Right lung (tissue), 10 donors: ENCODE measurements at places on chromosomes 2 and 18. TPM values are rescaled to one million over a fixed set of nuclear protein-coding genes. Genes with fewer than 3 reads are reported as not detected.

The SRD5A2 gene
- 0.73 TPM for polyA plus RNA-seq

- DNase-seq, result no peak
Measured at GRCh38 chr2:67660015-67660602, 263.0 kb downstream of the ETAA1 start.

The LRRC30 gene
- not detected for polyA plus RNA-seq

The CACNB4 gene
- polyA plus RNA-seq, result 9.7 TPM

- DNase-seq, result no peak
Measured at GRCh38 chr2:150260636-150261035, 226.8 kb downstream of the RND3 start.

The SPP2 gene
- not detected for polyA plus RNA-seq

- DNase-seq, result no peak
Measured at GRCh38 chr2:65153515-65153914, 23.6 kb upstream of the RAB1A start.
